Adipocyte (in vitro differentiated cells): ENCODE measurements at places on chromosomes 13 and 19.

DNA sequence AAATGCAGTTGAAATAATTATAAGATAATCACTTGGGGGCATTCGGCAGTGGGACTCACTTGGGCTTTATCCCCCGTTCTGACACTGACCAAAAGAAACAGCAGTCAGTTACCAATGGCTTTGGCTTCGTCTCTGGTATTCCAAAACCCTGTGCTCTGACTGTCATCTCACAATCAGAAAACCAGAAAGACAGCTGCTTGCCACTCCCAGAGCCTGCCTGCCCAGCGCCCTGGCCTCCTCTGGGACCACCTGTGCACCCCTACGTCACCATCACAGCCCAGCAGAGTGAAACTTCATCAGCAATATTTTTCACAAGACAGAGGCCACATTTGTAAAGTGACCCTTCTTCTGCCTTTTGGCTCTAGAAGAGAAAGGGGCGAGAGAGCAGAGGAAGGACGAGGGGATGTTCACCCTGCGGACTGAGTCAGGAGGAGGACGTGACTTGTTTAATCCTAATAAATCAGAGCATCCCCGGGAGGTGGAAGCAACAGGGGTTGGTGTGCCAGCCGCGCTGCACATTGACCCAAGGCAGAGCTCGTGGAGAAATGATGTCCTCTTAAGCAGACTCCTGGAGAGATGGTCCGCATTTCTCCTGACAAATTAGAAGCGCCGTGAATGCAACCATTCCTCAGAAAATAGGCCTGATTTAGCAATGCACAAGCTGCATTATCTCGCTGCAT is 397.8 kb upstream of the ZNF507 start:
- DNase-seq: no peak

GRCh38 chr13:114110091-114110829 is 22.2 kb downstream of the RASA3 start:
- DNase-seq: no peak

DNA sequence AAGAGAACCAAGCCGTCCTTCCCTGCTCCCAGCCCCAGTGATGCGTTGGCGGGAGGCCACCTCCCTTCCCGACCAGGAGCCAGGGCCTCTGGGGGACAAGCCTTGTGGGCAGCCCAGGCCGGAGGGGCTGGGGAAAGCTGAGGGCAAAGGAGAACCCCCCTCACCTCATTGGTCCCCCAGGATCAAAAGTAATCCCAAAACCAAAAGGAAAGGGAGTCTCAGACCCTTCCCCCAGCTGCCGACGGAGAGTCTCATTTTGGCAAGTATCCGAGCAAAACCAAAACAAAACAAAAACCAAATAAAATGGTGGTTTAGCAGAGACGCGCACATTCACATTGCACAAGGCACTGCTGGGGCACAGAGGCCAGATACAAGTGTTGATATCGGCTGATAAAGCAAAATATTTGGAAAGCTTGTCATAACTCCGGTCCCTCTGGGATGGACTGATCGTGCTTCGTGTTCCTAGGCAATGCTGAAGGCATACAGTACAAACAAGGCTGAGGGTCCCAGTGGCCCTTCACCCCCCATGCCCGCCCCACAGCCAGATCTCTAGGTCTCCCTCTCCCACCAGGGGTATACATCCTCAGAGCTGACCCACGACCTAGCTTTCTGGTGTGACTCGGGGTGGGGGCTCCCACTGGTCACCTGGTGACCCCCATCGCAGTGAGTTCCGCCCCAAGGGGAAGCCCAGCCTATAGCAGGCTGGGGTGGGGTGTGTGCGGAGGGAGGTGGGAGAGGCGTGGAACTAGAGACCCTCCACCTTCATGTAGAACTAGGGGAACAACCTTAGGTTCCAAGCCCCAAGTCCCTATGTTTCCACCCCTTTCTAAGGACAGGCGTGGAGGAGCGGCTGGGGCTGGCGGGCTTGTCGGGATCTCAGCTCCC is 2.1 kb downstream of the CEBPA start:
- DNase-seq: no peak

DNA sequence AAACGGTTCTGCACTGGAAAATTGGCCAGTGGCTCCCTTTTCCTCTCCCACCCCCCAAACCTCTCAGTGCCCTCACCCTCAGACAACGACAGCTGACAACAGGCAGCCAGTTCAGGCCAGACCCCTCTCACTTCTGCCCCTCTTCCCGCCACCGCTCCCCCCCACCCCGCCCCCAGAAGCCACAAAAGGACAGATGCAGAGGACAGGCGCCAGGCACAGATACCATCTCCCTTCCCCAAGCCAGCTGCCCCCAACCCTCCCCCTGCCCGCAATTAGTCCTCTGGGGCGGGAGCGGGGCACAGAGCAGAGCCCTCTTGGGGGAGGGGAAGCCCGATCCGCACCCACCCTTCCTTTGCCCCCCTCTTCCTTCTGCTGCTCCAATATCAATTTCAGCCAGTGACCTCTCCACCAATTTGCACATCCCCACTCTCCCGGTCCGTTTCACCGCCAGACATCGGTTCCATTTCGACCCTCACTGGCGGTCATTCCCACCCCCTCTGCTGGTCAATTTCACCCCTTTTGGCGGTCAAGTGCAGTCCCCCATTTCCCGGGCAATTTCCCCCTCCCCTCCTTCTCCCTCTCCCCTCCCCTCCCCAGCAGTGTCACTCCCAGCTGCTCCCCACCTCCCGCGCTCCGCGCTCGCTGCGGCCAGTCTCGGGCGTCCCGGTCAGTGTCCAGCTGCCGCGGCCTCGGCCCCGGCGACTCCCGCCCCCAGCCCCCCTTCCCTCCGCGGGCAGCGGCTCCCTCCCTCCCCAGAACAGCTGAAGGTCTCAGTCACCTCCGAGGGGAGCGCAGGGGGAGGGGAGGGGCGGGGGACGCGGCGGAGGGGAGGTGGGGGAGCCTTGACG is at the start of gene SHD:
TSS of gene SHD (plus strand) at position 848 of the 848 bp plus-strand sequence. CDS start 798 bp downstream, outside the sequence.
- DNase-seq: peak; percentile 22

- DNase-seq: no peak
These were observed 5.4 kb upstream of the ARGLU1 start for GRCh38 chr13:106573284-106573846.

GRCh38 chr13:108781312-108781711 is 151.9 kb downstream of the MYO16 start:
- DNase-seq: no peak
